ENCODE measurements at places on chromosomes 7 and 10.
A peak's percentile ranks its signal among the peaks of the same experiment; 100 is the strongest.

DNA sequence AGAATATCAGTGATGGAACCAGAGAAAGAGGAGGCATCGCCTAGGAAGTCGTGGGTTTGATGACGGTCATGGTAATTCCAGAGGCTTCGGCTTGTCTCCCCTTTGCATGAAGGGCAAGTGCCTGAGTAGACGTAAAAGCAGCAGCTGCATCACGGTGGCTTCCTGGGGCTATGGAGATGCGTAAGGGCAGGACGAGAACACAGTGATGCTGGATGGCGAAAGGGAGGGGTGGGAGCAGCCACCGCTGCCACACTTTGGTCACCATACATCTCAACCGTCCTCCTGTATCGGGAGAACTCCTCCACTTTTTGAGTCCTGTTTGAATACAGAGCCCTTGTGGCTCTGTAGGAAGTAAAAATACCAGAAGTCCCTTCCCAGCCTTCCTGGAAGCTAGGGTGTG is 182.7 kb downstream of the ZMYND11 start:
- no peak for DNase-seq

GRCh38 chr10:60140651-60141632 is 234.6 kb upstream of the CCDC6 start:
- no peak for DNase-seq

- DNase-seq: no peak
Measured at GRCh38 chr10:109992485-109992884, 15.3 kb upstream of the ADD3 start.

DNA sequence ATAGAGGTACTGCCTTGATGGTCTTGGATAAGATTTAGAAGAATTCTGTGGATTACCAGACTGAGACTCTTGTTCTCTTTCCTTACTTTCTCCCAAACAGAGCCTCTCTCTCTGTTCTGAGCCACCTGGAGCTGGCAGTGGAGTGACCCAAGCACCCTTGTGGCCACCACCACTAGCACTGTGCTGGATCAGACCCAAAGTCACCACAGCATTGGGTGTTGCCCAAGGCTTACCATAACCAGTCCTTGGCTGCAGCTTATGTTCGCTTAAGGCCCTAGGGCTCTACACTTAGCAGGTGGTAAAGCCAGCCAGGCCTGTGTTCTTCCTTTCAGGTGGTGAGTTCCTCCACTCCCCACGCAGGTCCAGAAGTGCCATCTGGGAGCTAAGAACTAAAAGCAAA is 79.8 kb downstream of the SEM1 start:
- DNase-seq: no peak

GRCh38 chr7:2843711-2844152 is 376 bp downstream of the GNA12 start:
- DNase-seq: no peak

- no peak for DNase-seq
Measured at GRCh38 chr10:21740989-21741388, 207.0 kb downstream of the MLLT10 start.

DNA sequence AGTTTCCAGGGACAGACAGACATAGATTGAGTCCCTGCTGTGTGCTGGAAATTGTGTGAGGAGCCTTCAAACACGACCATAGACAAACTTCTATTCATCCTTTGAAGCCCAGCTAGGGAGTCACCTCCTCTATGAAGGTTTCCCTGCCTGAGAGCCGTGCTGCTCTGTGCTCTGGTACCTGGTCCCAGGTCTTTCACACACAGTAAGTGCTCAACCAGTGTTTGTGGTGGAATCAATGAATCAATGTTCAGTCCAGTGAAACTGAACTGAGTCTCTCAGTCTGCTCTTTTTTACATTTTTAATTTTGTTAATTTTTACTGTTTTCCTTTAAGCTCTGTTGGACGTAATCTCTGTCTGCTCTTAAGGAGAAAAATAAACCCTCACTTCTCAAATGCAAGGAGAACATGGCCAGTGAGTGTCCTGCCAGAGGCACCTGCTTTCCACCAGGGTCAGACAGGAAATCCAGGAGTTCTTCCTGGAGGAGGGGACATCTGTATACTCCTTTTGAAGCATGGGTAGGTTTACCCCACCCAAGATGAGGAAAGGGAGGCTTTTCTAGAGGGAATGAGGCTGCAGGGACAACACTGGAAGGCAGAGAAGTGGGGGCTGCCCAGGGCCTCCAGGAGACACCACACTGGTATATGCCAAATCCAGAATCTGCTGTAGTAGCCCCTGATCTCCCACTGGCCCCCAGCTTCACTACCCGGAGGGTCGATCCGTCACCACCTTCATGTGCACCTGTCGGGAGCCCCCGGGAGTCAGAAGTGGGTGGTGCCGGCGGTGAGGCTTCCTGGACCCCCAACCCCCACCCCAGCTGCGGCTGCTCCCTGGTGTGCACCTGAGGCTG is 56.3 kb downstream of the MICALL2 start:
- no peak for DNase-seq

DNA sequence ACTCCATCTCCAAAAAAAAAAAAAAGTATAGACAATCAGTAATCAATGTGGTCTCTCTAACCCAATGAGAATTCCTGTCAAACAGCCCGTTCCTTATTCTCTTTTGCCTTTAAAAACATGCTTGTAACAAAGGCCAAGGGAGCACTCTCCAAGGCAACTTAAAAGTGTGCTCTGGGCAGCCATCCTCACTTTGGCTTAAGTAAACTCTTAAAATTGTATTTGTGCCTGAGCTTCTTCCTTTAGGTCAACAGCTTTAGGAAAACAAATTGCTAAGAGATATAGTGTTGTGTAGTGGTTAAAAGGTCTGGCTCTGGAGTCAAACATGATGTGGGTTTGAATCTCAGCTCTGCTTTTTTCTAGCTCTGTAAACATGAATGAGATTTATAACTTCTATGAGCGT is 13.9 kb upstream of the EPC1 start:
- DNase-seq: no peak

- no peak for DNase-seq
Measured at GRCh38 chr7:148146346-148146745, 444.2 kb upstream of the C7orf33 start.

- no peak for DNase-seq
Measured at GRCh38 chr7:114426382-114426781, 11.8 kb downstream of the FOXP2 start.

- no peak for DNase-seq
Measured at GRCh38 chr7:151884312-151885201, 7.6 kb upstream of the PRKAG2 start.

DNA sequence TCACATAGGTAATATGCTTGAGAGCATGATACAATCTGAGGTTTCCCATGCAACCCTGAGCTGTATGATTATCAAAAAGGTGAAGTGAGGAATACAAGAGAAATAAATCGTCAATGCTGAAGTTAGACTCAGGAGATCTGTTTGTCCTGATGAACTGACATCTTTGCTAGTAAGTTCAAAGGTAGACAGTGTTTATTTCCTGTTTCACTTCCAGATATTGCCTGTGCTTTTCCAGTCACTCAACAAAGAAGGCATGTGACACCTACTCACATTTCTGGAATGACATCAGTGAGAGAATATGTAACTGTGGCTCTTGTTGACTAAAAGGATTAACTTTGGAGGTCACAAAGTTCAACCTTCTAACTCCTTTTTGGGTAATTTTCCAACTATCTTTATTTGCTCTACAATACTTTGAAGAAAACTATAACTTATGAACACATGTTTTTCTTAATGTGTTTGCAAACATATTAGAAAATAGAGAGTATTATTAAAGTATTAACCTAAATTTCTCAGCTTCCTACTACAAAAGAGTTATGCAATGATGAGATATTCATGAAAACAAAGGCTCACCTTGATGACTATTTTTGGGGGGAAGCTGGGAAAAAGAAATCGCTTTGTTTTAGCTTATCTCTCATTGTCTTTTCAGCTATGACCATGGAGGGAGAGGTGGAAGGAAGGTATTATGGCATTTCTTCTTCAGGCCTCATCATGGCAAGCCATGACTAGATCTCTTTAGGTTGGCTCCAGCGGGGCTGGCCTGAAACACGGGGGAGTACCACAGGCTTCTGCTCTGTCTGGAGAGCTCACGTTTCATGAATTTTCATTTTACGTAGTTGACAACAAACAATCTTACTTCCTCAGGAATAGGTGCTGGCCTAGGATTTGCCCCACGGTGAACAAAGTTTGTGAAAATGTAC is 214.7 kb upstream of the SLC26A5 start:
- no peak for DNase-seq

DNA sequence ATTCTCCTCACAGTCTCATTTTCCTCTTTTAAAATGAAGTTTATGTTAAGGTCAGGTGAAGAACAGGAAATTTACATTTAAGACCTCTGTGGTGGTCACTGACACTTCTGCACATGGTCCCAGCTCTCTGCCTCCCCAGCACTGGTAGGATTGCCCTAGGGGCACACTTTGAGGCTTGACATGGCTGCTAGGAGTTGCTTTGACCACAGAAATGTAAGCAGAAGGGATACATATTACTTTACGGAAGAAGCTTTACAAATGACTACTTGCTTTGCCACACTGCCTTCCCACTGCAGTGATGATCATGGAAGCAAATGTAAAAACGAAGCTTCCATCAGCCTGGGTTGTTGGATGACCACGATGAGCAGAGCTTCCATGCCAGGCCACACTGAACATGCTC is 53.1 kb upstream of the RSU1 start:
- no peak for DNase-seq

GRCh38 chr10:132447446-132448247 is 50.6 kb downstream of the PWWP2B start:
- DNase-seq: peak; percentile 92

DNA sequence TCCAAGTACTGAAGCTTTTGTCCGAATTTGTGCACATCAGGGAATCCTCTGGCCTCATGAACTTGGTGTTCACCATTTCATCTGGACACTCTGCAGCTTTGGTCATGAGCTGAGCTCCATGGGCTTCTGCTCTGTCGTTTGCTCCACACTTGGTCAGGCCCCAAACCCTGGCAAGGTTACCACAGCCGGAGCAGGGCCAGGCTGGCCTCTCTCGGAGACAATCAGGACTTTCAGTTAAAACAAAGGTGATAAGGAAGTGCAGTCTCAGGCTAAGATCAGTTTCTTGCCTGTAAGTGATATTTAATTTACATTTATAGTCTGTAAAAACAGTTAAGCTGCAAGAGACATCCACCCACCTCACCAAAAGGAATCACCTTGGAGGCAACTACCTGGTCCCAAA is 558.9 kb downstream of the PARD3 start:
- DNase-seq: no peak

- DNase-seq: no peak
Measured at GRCh38 chr7:55085511-55086412, 66.9 kb downstream of the EGFR start.

DNA sequence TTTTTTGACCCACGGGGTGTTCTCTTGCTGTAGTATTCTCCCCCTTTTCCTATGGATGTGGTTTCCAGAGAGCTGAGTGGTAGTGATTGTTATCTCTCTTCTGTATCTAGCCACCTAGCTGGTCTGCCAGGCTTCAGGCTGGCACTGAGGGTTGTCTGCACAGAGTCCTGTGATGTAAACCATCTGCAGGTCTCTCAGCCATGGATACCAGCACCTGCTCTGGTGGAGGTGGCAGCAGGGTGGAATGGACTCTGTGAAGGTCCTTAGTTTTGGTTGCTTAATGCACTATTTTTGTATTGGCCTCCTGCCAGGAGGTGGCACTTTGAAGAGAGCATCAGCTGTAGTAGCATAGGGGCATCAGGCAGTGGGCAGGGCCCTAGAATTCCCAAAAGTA is 851 bp downstream of the HYAL4 start:
- no peak for DNase-seq

- DNase-seq: no peak
Measured at GRCh38 chr7:40753455-40753854, 618.6 kb downstream of the SUGCT start.

GRCh38 chr7:157908006-157908782 is 571.4 kb downstream of the DNAJB6 start:
- no peak for DNase-seq

DNA sequence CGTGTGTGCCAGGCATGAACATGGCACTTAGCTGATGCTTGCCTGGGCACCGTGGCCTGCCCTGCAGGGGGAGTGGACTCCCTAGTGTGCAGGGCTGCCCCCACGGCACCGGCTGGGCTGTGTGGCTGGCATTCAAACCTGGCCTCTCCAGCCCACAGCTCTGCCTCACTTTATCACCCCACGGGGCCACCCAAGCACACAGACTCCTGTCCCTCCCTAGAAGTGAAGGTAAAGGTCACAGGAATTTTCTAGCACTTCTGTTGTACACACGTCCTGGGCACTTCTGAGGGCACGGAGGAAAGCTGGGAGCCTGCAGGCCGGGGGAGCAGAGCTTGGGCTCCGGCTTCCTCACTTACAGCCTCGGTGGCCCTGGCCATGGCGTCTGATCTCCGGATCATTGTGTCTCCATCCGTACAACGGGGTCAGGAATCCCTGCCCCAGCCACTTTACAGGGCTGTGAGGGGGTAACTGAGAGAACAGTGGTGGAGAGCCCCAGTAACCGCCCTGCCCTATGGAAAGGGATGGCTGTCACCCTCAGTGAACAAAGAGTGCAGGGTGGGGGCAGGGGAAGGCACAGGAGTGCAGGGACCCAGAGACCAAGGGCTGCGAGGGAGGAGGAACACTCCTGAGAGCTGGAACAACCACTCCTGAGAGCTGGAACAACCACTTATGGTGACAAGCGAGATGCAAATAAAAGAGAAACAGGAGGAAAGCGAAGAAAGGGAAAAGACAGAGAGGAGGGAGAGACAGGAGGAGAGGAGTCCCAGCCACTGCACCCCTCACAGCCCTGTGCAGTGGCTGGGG is 3.9 kb upstream of the PYROXD2 start:
- DNase-seq: no peak

Data from CD8-positive, alpha-beta memory T cell (primary cell).